ENCODE measurements at places on chromosomes 16 and 17. TPM values are rescaled to one million over a fixed set of nuclear protein-coding genes. Genes with fewer than 3 reads are reported as not detected.

The GLP2R gene
- not detected for total RNA-seq

The PLA2G10 gene
- not detected for total RNA-seq

The BCO1 gene
- not detected for total RNA-seq

The TMC7 gene
- total RNA-seq: 3.9 TPM

The EPX gene
- not detected for total RNA-seq

The ASGR1 gene
- total RNA-seq: 11.2 TPM

The TBC1D24 gene
- 30.0 TPM for total RNA-seq

The ZFPM1 gene
- 11.2 TPM for total RNA-seq

The CTF1 gene
- 1.6 TPM for total RNA-seq

The MYH8 gene
- not detected for total RNA-seq

The KRTAP3-2 gene
- total RNA-seq: not detected

The TPSG1 gene
- total RNA-seq: not detected

The ENPP7 gene
- not detected for total RNA-seq

The SLC9A5 gene
- total RNA-seq: 4.4 TPM

The KRTAP1-5 gene
- not detected for total RNA-seq

The ETV4 gene
- total RNA-seq: 55.0 TPM

The FLYWCH2 gene
- total RNA-seq: 32.3 TPM

The ASPHD1 gene
- 2.8 TPM for total RNA-seq

The SMIM5 gene
- not detected for total RNA-seq

The TBC1D26 gene
- total RNA-seq: 1.9 TPM

The ALOX12 gene
- 0.16 TPM for total RNA-seq

Data from neural crest cell (in vitro differentiated cells).